ENCODE measurements at places on chromosomes 3 and 15. TPM values are rescaled to one million over a fixed set of nuclear protein-coding genes. Genes with fewer than 3 reads are reported as not detected.

DNA sequence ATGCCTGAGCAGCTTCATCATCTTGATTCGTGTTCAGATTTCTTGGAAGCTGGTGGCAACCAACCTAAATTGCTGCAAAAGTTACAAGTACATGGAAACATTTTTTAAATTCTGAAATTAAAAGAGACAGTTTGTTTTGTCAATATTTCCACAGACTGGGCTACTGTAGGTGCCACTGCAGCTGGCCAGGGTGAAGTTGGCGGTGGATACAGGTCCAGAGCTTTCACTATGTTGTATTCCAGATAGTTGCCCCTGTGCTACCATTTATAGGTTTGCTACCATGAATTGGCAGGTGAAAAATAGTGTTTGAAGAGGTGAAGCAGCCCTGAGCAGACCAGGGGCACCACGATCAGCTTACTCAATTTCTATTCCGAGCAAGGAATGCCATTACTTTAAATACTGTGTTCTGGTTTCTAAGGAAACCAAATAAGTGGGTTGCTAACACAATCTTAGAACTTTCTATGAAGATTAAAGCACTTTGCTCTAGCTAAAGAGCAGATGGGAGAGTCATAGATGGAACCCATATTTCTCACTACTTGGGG is 21.2 kb upstream of the SHC4 start:
- no peaks in the 10 kb centered on the region for H3K4me1 ChIP-seq
- peaks cover 13% of the 10 kb centered on the region for H3K36me3 ChIP-seq
- H3K27ac ChIP-seq = no peak overlapping the region
- no peak for DNase-seq

Gene COL6A5
- not detected for total RNA-seq

DNA sequence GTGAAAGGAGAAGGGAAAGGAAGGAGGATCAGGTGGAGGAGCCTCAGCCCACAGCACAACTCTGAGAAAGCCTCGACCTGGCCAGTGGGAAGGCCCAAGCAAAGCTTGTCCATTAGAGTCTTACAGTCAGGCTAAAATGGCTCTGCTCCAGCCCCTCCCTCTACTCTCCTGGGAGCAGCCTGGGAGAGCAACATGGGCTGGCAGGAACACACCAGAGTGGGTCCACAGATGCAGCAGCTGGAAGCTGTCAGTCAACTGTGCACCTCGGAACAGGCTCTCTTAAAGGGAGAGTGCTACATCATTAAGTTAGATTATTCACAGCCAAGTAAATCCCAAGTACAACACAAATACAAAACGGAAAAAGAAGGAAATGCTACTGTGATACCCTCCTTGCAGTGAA is 98.0 kb upstream of the LIMD1 start:
- peak; percentile 92 for DNase-seq
- peaks cover 32% of the 10 kb centered on the region for H3K4me1 ChIP-seq
- no peaks in the 10 kb centered on the region for H3K27me3 ChIP-seq
- H3K27ac ChIP-seq = peak overlapping the region; percentile 75
- H3K4me3 ChIP-seq = no peak overlapping the region
- peaks cover 33% of the 10 kb centered on the region for H3K36me3 ChIP-seq

- H3K27me3 ChIP-seq = no peaks in the 10 kb centered on the region
- no peaks in the 10 kb centered on the region for H3K36me3 ChIP-seq
- no peaks in the 10 kb centered on the region for H3K4me1 ChIP-seq
- H3K27ac ChIP-seq = no peak overlapping the region
Measured at GRCh38 chr15:33100314-33100713, 94.2 kb downstream of the FMN1 start.

- H3K36me3 ChIP-seq = peaks cover 100% of the 10 kb centered on the region
- no peaks in the 10 kb centered on the region for H3K4me1 ChIP-seq
- no peaks in the 10 kb centered on the region for H3K27me3 ChIP-seq
- H3K4me3 ChIP-seq = no peak overlapping the region
- no peak for DNase-seq
- no peak overlapping the region for H3K27ac ChIP-seq
Measured at GRCh38 chr3:5205165-5205941, 17.8 kb downstream of the EDEM1 start.

Gene FAM240A
- 0.96 TPM for total RNA-seq

- no peak for DNase-seq
- no peaks in the 10 kb centered on the region for H3K27me3 ChIP-seq
- peaks cover 6% of the 10 kb centered on the region for H3K4me1 ChIP-seq
- no peak overlapping the region for H3K4me3 ChIP-seq
- H3K36me3 ChIP-seq = no peaks in the 10 kb centered on the region
Measured at GRCh38 chr15:77035584-77035983, 35.3 kb downstream of the TSPAN3 start.

GRCh38 chr3:4821975-4822374 is 157.3 kb upstream of the BHLHE40 start:
- H3K4me3 ChIP-seq = no peak overlapping the region
- DNase-seq = no peak
- peaks cover 40% of the 10 kb centered on the region for H3K4me1 ChIP-seq
- H3K27ac ChIP-seq = no peak overlapping the region

GRCh38 chr3:169348929-169349621 is 314.4 kb downstream of the MECOM start:
- no peaks in the 10 kb centered on the region for H3K4me1 ChIP-seq
- no peaks in the 10 kb centered on the region for H3K27me3 ChIP-seq
- no peak overlapping the region for H3K27ac ChIP-seq
- H3K4me3 ChIP-seq = no peak overlapping the region
- no peaks in the 10 kb centered on the region for H3K36me3 ChIP-seq

DNA sequence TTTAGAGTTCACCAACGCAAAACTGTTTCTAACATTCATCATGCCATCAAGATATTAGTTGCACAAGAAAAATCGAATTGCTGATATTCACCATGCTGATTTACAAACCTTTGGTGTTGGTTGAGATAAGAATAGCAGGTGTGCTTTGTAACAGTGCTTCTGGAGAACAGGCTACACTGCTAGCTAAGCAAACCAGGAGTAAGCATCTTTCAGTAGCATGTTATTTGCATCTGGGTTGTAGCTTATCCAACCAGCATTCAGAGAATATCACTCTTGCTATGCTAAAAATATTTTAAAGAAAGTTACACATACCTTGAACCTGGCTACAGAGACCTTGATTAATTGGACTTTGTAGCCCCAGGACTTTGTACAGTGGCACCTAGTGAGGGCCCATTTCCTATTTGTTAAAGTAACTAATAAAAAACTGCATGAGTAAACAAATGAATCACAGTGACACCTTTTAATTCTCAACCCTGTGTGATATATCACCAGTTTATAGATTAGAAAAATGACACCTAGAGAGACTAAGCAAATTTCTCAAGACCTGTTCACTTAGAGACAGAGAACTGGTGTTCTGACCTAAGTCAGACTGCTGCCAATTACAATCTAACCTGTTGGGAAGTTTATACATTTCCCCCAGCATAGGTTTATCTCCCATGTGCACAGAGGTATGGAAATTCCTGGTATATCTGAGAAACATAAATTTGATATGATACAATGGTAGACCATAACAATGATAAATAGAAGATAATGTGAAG is 435.5 kb upstream of the TGFBR2 start:
- no peaks in the 10 kb centered on the region for H3K4me1 ChIP-seq
- H3K27me3 ChIP-seq = no peaks in the 10 kb centered on the region
- no peak overlapping the region for H3K4me3 ChIP-seq

- H3K36me3 ChIP-seq = no peaks in the 10 kb centered on the region
- peak; percentile 15 for DNase-seq
- H3K4me3 ChIP-seq = no peak overlapping the region
Measured at GRCh38 chr15:78223396-78224022, 10.9 kb downstream of the ACSBG1 start.

Measured in psoas muscle (tissue), 8 donors.